Left ventricle myocardium superior (tissue), 1 donor: ENCODE measurements at places on chromosomes 1 and 21. TPM values are rescaled to one million over a fixed set of nuclear protein-coding genes. Genes with fewer than 3 reads are reported as not detected.

LCE1E gene
- not detected for total RNA-seq

RGS18 gene
- total RNA-seq = 1.4 TPM

TGFB2 gene
- 2.0 TPM for total RNA-seq

NASP gene
- 29.5 TPM for total RNA-seq

LYPLAL1 gene
- 63.7 TPM for total RNA-seq

SIPA1L2 gene
- 127 TPM for total RNA-seq

- DNase-seq = no peak
Measured at GRCh38 chr1:33616780-33617179, 144.3 kb downstream of the ZSCAN20 start.

- no peak for DNase-seq
Measured at GRCh38 chr1:208448425-208448824, 204.2 kb upstream of the PLXNA2 start.

- DNase-seq = no peak
Measured at GRCh38 chr1:25356848-25357247, 18.7 kb downstream of the TMEM50A start.

DNA sequence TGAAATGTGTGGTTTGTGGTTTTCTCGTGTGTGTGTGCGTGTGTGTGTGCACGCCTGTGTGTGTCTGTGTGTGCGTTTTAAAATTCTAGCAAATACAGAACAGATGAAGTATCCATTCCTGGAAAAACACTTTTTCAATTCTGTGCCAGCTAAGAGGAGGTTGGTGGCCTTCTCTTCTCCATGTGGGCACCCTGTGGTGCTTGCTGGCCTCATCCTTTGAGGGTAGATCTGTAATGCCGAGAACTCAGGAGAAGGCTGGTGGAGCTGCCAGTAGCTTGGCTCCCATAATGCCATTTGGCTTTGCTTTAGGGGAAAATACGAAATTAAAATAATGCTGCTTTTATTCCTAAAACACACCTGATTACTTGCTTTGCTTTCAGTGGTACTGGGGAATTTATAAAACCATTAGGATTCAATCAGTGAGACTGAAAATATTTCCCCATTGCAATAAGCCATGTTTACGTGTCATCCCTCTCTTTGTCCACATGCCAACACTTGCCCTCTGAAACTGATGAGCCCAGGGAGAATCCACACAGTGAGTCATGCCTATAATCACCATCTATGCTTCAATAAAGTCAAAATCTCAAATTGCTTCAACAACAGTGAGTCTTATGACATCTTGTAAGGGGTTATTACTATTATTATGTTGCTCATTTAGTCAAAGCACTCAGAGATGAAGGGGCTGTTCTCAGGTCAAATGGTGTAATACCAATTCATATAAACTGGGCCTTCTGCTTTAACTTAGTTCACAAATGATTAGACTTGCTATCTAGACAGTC lies 39.2 kb downstream of the ABCA4 start:
- DNase-seq = no peak

DNA sequence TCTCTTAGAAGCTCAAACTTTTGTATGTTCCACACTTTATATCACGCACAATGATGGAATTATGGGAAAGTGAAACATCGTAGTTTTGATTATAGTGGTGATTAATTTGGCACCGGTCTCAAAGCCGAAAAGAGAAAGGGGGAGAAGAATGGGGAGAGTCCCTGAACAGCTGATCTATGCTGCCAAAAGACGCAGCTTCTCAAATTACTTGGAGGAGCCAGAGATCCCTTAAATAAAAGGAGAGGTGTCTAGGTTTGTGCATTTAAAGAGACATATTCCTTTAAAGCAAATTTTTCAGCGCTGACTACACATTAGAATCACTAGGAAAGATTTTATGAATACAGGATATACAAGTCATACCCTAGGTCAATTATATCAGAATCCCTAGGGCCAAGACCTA lies 599.6 kb upstream of the ADAMTS5 start:
- DNase-seq = no peak

GRCh38 chr21:20592463-20592862 lies 405.7 kb upstream of the NCAM2 start:
- no peak for DNase-seq

- DNase-seq = no peak
Measured at GRCh38 chr1:101907264-101907663, 89.5 kb downstream of the OLFM3 start.

DNA sequence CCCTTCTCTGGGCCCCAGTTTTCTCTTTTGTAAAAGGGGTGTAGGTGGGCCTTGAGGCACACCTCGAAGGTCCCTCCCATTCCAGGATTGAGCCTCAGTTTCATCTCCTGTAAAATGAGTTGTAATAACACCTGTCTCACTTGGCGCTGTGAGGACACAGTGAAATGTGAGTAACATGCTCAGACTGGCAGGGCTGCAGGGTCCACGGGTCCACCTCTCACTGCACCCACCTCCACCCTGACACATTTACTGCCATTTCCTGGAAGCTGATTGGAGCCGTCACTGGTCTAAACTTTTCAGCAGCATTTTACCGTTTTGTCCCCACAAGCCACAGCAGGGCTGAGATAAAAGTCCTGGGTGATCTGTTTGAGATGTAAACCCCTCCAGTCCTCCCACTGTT lies 398.0 kb downstream of the PTPRU start:
- DNase-seq = no peak
